ENCODE measurements at places on chromosomes 5 and 9. TPM values are rescaled to one million over a fixed set of nuclear protein-coding genes. Genes with fewer than 3 reads are reported as not detected.

CORO2A gene
- 9.9 TPM for total RNA-seq

F2RL2 gene
- total RNA-seq = 0.29 TPM

GRCh38 chr9:78004478-78005229, 27.0 kb downstream of the GNAQ start:
- peak overlapping the region; percentile 24 for H3K27ac ChIP-seq
- peaks cover 14% of the 10 kb centered on the region for H3K36me3 ChIP-seq
- H3K27me3 ChIP-seq = no peaks in the 10 kb centered on the region
- no peak for DNase-seq

FOCAD gene
- total RNA-seq = 51.0 TPM

NUTM2G gene
- not detected for total RNA-seq

DNA sequence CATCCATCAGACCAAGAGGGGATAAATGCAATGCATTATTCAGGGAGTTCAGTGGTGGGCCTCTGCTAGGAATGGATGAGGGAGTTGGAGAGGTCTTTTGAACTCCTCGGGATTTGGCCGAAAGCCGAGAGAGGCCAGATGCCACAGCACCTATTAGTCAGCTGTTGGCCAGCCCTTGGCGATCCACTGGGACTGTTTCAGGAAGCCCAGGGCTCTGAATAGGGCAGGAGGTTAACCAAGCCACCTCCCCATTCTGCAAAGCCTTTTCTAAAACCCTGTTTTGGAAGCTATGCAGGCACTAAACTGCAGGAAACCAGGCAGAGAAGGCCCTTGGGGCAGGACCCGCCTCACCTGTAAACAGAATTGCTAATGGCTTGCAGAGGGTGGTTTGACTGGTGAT, 37.8 kb downstream of the ASTN2 start:
- no peaks in the 10 kb centered on the region for H3K36me3 ChIP-seq
- DNase-seq = no peak
- H3K4me3 ChIP-seq = no peak overlapping the region
- H3K4me1 ChIP-seq = peaks cover 8% of the 10 kb centered on the region
- no peaks in the 10 kb centered on the region for H3K27me3 ChIP-seq
- no peak overlapping the region for H3K27ac ChIP-seq

PLPPR1 gene
- 3.2 TPM for total RNA-seq

FBXL7 gene
- 3.8 TPM for total RNA-seq

DNA sequence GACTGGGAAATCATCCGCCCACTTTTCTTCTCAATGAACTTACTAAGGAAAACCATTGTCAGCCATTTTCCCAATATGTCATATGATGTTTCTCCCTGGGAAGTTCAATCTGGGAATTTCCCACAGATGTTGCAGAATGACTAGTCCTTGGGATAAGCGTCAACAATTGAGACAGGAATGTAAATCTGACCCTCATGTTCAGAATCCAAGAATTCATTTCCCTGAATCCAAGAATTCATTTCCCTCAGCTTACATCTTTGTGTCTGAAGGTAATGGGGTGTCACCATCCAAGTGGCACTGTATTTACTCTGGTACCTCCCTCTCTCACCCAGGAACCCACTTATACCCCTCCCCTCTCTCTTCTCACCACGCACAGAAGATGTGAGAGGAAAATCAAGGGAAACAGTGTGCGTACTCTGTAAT, 7.4 kb downstream of the KLF9 start:
- H3K27me3 ChIP-seq = no peaks in the 10 kb centered on the region
- H3K27ac ChIP-seq = peak overlapping the region; percentile 60
- no peak for DNase-seq
- no peaks in the 10 kb centered on the region for H3K36me3 ChIP-seq
- H3K4me1 ChIP-seq = peaks cover 58% of the 10 kb centered on the region
- H3K4me3 ChIP-seq = peak overlapping the region; percentile 23

DNA sequence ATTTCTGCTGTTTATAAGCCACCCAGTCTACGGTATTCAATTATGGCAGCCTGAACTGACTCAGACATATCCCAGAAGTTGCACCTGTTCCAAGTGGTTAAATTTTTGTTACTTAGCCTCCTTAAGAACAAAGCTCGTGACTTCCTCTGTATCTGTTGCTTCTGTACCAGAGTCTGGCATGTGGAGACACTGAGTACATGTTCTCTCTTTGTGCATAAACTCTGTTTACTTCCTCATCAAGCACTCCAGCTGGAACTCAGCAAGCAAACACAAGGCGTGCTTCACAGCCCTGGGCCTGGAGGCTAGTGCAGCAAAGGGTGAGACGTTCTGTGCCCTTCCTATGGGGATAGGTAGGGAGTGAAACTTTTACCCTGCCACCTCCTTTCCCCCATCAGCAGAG, 19.0 kb downstream of the C9orf152 start:
- H3K27ac ChIP-seq = peak overlapping the region; percentile 82
- no peaks in the 10 kb centered on the region for H3K36me3 ChIP-seq
- no peaks in the 10 kb centered on the region for H3K27me3 ChIP-seq
- peaks cover 18% of the 10 kb centered on the region for H3K4me1 ChIP-seq

GRCh38 chr5:15823398-15823797, 323.4 kb downstream of the FBXL7 start:
- no peak overlapping the region for H3K27ac ChIP-seq
- no peaks in the 10 kb centered on the region for H3K4me1 ChIP-seq
- H3K36me3 ChIP-seq = no peaks in the 10 kb centered on the region

GRCh38 chr9:133048595-133048994, 13.2 kb upstream of the CEL start:
- H3K36me3 ChIP-seq = peaks cover 8% of the 10 kb centered on the region
- no peak overlapping the region for H3K27ac ChIP-seq
- DNase-seq = no peak
- no peaks in the 10 kb centered on the region for H3K4me1 ChIP-seq

All from type B pancreatic cell (in vitro differentiated cells).